ENCODE measurements at places on chromosomes 1 and 21.
A peak's percentile ranks its signal among the peaks of the same experiment; 100 is the strongest.

DNA sequence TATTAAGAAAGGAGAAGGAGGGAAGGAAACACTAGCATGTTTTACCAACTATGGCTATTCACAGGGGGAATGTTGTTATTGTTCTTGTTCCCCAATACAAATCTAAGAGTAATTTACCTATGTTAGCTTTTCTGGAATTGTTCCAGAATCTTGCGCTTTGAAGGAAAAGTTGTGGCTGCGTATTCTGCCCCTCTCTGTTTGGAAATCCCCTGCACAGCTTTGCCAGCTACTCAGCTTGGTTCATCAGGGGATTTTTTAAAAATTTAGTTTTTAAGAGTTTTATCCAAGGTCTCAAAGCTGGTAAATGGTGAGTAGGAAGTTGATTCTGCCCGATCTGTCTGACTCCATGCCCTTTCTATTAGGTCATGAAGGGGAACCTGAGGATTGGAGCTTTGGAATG, 9.5 kb upstream of the IRF6 start:
- peaks cover 7% of the 10 kb centered on the region for H3K27me3 ChIP-seq
- no peaks in the 10 kb centered on the region for H3K36me3 ChIP-seq
- H3K4me3 ChIP-seq: no peak overlapping the region
- DNase-seq: no peak
- no peaks in the 10 kb centered on the region for H3K4me1 ChIP-seq
- no peak overlapping the region for H3K27ac ChIP-seq

DNA sequence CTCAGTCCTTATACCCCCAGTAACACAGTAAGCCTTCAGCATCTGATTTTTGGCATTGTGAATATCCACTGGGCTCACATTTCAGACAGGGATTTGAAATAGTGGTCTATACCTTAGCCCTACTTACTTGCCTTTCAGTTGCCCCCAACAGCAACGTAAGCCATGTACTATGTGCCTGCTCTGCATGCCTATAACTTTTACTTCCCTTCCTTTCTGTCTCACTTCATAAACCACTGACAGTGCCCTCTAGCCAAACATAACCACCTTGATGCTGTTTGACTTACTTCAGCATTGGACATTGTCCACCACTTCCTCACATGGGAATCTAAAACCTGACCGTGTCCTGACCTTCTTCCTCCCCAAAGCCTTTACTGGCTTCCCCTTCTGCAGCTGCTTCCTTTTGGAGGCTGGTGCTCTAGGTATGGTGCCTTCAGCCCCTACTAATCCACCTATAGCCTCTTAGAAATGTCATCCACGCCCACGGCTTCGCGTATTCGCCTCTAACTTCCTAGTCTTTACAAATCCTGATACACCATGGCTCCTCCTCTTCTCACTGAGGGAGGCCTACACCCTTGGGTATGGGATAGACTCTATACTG, 3.6 kb upstream of the ZNF672 start:
- no peak overlapping the region for H3K4me3 ChIP-seq
- H3K36me3 ChIP-seq: no peaks in the 10 kb centered on the region
- no peak overlapping the region for H3K27ac ChIP-seq
- H3K4me1 ChIP-seq: peaks cover 14% of the 10 kb centered on the region
- H3K27me3 ChIP-seq: no peaks in the 10 kb centered on the region

DNA sequence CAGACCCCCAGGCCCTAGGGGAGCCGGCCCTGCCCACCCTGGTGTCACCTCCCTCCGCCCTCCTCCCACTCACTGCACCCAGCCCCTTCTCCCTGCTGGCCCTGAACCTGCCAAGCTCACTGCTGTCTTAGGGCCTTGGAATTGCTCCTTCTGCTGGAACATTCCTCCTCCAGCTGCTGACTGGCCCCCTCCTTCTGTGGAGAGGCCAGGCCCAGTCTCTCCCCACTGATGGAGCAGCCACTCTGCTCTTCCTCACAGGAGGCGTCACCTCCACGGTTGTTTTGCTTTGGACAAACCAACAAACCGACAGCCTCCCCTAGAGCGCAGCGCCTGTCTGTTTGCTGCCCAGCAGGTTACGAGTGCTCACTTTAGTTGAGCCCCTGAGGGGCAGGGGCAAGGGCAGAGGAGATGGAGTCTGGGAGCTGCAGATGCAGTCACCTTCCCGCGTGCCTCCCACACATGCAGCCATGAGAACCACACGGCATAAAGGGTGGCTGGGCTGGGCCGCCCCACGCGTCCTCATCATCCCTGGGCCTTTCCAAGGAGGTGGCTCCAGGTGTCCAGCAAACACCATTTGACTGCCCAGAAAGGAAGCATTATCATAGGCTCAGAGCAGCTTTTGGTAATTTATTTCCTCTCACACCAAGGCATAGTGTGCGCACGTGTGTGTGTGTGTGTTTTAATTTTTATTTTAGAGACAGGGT, 9.4 kb downstream of the OXCT2 start:
- no peaks in the 10 kb centered on the region for H3K4me1 ChIP-seq
- peaks cover 47% of the 10 kb centered on the region for H3K36me3 ChIP-seq
- no peak for DNase-seq
- H3K27me3 ChIP-seq: no peaks in the 10 kb centered on the region

GRCh38 chr1:235404190-235404589, 37.0 kb downstream of the TBCE start:
- H3K4me3 ChIP-seq: no peak overlapping the region
- no peaks in the 10 kb centered on the region for H3K36me3 ChIP-seq
- peaks cover 3% of the 10 kb centered on the region for H3K4me1 ChIP-seq
- no peak overlapping the region for H3K27ac ChIP-seq
- no peaks in the 10 kb centered on the region for H3K27me3 ChIP-seq
- no peak for DNase-seq

- H3K4me1 ChIP-seq: no peaks in the 10 kb centered on the region
- H3K27me3 ChIP-seq: no peaks in the 10 kb centered on the region
- no peak overlapping the region for H3K4me3 ChIP-seq
- no peaks in the 10 kb centered on the region for H3K36me3 ChIP-seq
- DNase-seq: no peak
Measured at GRCh38 chr1:101652484-101652883, 344.2 kb downstream of the OLFM3 start.

DNA sequence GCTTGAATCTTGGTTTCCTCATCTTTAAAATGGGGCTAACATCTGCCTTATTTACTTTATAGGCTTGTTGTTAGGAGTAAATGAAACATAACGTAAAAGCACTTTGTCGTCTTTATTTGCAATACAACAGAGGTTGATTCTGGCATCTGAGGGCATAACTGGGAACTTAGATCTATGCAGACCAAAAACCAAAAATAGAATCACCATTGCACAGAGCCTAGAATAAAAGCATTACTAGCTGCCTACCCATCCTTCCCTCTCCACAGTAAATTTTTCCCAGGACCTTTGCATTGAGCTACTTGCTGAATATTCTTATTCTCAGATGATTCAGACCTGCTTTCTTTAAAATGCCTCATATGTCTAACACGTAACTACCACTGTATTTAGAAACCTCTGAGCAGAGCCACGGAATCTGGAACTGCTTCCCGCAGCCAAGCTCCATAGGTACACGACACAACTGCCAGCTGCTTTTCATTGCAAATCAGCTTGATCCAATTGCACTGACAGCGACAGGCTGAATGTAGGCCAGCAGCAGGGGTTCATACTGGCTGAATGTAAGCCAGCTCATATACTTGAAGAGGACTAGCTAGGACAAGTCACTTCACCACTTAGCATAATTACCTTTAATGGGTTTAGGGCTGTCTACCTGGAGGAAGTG, 33.2 kb upstream of the SERBP1 start:
- DNase-seq: no peak
- H3K4me1 ChIP-seq: peaks cover 12% of the 10 kb centered on the region
- no peak overlapping the region for H3K27ac ChIP-seq
- no peaks in the 10 kb centered on the region for H3K36me3 ChIP-seq
- H3K27me3 ChIP-seq: no peaks in the 10 kb centered on the region

- H3K4me3 ChIP-seq: no peak overlapping the region
- no peaks in the 10 kb centered on the region for H3K27me3 ChIP-seq
- no peak overlapping the region for H3K27ac ChIP-seq
- no peaks in the 10 kb centered on the region for H3K4me1 ChIP-seq
- no peaks in the 10 kb centered on the region for H3K36me3 ChIP-seq
Measured at GRCh38 chr1:209107535-209107934, 476.0 kb upstream of the CAMK1G start.

- H3K4me3 ChIP-seq: no peak overlapping the region
- no peaks in the 10 kb centered on the region for H3K36me3 ChIP-seq
- H3K27ac ChIP-seq: no peak overlapping the region
Measured at GRCh38 chr1:24914226-24915069, 15.6 kb downstream of the RUNX3 start.

DNA sequence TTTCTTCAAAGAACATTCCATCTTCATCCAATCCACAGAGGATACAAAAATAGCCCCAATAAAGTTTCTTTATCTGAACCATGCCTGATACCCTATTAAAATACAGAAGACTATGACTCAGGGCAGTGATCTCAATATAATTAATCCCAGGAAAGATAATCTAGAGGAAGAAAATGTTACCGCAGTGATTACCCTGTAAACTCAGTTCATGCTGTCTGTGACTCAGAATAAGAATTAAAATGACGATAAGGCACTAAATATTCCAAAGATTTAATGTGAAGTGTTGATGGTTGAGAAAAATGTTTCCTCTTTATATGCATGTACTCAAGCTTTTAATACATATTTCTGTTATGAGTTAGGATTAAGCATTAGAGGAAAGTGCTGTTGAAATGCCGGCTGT, 88.6 kb upstream of the LYPLAL1 start:
- H3K36me3 ChIP-seq: no peaks in the 10 kb centered on the region
- DNase-seq: no peak
- H3K27ac ChIP-seq: no peak overlapping the region
- H3K4me3 ChIP-seq: no peak overlapping the region

DNA sequence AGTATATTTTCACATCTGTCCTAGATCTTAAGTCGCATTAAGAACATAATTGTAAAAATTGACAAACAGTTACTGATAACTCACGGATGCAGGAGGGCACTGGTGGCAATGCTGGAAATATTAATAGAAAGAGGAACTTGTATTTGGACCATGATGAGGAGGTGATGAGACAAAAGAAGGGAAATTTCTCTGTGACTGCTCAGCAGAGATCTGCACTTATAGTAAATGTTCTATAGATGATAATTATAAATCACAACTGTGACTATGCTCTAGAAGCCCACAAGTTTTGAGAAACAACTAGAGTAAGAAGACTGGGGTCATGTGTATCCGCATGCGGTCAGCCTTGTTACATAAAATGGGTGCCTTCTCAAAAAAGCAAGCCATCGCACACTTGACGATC, 8.7 kb upstream of the DUSP12 start:
- peaks cover 26% of the 10 kb centered on the region for H3K27me3 ChIP-seq
- H3K27ac ChIP-seq: peak overlapping the region; percentile 38
- no peak for DNase-seq
- H3K36me3 ChIP-seq: no peaks in the 10 kb centered on the region

DNA sequence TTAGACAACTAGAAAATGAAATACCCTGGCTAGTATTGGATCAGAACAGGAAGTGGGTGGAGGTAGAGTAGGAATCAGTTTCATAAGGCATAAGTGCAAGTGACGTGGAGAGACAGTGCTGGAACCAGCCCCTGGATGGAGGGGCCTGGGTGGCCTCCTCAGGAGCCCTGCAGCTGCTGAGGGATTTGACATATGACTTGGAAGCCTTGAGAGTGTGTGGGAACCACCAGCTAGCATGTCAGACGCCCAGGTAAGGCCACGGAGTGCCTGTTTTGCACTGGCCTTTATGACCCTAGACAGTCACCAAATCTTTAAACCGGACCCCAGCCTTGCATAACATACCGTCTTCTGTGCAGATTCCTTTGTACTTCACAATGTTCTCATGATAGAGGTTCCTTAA, 94.4 kb downstream of the RAVER2 start:
- peaks cover 91% of the 10 kb centered on the region for H3K36me3 ChIP-seq
- H3K27me3 ChIP-seq: no peaks in the 10 kb centered on the region
- H3K4me3 ChIP-seq: no peak overlapping the region
- H3K27ac ChIP-seq: no peak overlapping the region
- no peak for DNase-seq

- H3K27ac ChIP-seq: no peak overlapping the region
- DNase-seq: no peak
- H3K36me3 ChIP-seq: no peaks in the 10 kb centered on the region
- H3K27me3 ChIP-seq: no peaks in the 10 kb centered on the region
Measured at GRCh38 chr21:44823179-44823660, 5.4 kb upstream of the SUMO3 start.

DNA sequence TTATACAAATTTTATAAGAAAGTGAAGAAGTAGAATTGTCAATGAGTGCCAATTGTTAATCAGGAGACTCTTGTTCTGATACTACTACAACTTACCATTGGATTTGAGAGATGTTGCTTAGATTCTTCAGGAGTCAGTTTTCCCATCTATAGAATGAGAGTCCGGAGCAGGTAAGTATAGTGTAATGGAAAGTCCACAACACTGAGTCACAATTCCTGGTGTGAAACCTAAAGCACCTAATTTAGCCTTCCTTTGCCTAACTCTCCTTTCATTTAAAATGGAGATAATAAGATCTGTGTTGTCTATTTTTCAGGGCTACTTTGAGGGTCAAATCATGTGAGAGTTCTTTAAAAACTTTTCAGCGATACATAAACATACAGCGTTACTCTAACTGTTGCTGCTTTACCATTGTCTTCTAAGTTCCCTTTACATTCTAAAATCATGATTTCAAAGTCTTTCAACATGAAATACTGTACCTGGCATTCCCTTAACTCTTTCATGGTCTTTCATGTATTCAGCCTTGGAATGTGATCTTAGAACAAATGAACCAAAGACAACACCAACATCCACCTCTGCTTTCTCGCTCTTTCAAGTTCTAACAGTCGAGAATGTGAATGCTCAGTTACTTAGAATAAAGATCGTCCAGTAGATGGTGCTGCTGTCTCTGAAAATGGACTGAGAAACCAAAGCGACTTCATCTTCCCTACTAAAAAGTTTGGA, 90.9 kb downstream of the SLC30A10 start:
- H3K4me1 ChIP-seq: no peaks in the 10 kb centered on the region
- no peaks in the 10 kb centered on the region for H3K36me3 ChIP-seq
- no peaks in the 10 kb centered on the region for H3K27me3 ChIP-seq
- H3K4me3 ChIP-seq: no peak overlapping the region
- no peak for DNase-seq

DNA sequence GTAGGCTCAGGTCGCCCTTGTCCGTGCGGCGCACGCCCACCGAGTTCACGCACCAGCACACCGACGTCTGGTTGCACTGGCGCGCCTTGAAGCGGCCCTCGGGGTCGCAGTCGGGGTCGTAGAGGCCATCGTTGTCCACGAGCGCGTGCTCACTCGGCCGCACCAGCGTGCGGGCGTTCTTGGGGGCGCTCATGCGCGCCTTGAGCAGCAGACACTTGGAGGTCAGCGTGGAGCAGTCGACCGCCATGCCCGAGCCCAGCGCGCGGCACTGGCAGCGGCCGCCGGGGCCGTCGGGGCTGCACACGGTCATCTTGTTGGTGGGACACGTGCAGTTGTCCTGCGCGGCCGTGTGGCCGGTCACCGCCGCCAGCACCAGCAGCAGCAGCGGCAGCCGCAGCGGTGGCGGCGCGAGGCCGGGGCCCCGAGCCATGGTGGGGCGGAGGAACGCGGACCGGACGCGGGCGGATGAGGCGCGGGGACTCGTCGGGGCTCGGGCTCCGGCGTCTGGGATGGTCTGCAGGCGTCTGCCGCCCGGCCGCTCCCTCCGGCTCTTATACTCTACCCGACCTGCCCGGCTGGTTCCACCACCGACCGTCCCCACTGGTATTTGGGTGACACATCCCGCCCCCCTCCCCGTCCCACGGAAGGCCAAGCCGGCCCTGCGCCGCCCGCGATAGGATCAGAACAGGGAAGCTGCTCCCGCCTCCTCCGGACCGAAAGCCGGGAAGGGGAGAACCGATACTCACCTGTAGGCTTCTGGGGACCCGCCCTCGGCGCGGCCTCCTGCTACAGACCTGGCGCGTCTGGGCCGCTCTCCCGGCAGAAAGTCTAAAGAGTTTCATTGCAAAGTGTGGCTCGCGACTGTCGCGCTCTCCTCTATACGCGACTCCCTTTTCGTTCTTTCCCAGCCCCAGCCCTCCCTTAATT, at the start of gene TACSTD2:
TACSTD2 (minus strand) TSS at position 526 of the 927 bp plus-strand sequence; CDS start at position 430, 96 bp downstream.
- H3K36me3 ChIP-seq: no peaks in the 10 kb centered on the region
- H3K4me3 ChIP-seq: peak within 1 kb of the TSS; percentile 50
- H3K27me3 ChIP-seq: no peaks in the 10 kb centered on the region
- no peak for DNase-seq
